ENCODE measurements at places on chromosomes 13 and 19.

DNA sequence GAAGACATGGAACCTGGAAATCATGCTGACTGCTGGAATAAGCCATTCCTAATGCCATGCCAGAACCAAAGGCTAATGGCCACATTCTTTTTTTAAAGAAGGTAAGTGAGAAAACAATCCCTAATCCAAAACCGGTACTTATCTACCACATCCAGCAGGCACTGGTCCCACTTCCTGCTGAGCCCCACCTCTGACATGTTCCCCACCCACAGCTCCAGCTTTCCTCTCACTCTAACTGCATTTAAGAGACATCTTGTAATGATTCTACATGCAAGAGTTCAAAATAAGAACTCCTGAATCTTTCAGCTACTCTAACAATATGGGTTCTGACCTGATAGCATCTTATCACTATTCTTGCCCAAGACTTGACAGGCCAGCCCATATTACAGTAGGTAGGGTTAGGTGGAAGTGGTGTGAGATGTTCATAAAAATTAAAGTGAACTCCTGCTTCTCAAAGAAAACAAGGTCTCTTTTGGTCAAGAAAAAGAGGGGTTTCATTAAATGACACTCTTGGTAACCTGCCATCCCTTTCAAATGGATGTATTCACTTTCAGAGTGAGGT lies 41.9 kb downstream of the N4BP2L2 start:
- no peak for DNase-seq

GRCh38 chr19:45094707-45095106 lies 1.7 kb downstream of the PPP1R37 start:
- no peak for DNase-seq

GRCh38 chr13:80359778-80360452 lies 19.0 kb upstream of the SPRY2 start:
- no peak for DNase-seq

DNA sequence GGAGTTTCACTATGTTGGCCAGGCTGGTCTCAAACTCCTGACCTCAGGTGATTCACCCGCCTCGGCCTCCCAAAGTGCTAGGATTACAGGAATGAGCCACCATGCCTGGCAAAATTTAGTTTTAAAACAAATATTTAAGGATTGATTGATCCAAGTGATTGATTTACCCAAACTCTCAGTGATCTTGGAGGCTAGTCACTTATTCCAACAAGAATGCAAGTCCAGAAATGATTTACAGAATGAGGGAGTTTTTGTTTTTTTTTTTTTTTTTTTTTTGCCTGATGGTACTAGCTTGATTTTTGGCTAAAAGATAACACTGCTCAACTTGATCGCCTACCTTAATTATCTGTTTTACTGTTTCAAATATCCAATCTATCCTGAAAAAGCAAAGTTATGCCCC lies 5.7 kb upstream of the TEX26 start:
- DNase-seq: no peak

DNA sequence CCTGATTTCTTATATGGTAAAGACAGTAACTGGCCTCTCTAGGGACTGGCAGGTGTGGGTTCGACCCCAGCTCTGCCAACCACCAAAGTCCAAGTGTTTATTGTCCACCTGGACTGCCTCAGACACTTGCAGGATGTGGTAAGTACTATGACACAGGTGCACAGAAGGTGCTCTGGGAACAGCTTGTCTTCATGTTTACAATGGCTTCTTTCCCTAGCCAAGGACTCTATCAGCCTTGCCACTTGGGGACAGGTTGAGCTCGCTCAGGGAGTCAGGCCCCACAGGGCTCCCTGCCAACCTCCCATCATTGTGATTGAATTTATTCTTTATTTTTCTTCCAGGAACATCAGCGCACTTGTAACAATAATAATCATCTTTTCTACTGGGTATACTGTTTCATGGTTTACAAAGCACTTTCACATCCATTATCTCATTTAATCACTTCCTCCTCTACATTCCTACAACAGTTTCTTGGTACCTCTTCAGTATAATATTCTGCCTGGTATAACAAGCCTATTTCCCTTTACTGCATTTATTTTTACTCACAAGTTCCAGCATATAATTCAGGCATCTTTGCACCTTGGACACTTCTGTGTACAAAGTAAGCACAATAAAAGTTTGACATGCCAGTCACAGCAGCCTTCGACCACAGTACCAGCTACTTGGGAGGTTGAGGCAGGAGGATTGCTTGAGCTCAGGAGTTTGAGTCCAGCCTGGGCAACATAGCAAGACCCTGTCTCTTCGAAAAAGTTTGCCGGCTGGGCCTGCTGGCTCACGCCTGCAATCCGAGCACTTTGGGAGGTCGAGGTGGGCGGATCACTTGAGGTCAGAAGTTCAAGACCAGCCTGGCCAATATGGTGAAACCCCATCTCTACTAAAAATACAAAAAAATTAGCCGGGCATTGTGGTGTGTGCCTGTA lies 24.2 kb upstream of the GATAD2A start:
- DNase-seq: no peak

GRCh38 chr19:47145639-47146486 lies 15.2 kb downstream of the SAE1 start:
- DNase-seq: no peak

DNA sequence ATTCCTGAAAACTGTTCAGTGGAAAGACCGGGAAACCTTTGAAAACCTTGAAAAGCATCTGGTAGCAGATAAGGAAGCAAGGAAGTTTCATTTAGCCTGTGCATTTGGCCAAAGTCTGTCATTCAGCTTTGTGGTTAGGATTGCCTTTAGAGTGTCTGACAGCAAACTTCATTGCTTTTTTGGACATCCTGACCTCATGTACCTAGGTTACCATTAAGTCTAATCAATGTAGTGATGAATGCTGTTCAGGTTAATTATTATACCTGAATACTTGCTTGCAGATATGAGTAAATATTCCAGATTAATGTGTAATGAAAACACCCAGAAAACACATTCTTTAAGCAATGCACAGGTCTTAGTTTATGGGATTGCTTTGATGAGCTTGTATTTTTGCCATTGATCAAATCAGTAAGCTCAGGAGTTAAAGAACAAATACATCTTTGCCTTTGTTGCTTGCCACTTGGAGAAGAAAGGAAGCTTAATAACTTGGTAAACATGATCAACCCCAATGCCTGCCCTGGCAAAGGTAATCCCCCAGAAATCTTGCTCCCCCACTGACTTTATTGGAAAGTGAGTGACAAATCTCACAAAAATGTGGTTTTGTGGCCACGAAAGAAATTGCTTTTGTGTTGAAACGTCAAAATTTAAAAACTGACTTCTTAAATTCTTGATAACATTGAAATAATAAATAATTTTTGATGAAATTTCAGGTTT lies 87.4 kb downstream of the SLC15A1 start:
- DNase-seq: no peak

GRCh38 chr13:39284801-39285388 lies 246.6 kb downstream of the NHLRC3 start:
- no peak for DNase-seq
